ENCODE measurements at places on chromosomes 2 and 18. TPM values are rescaled to one million over a fixed set of nuclear protein-coding genes. Genes with fewer than 3 reads are reported as not detected.

CPLX4 gene
- total RNA-seq, result not detected

PAPOLG gene
- 6.6 TPM for total RNA-seq

ST8SIA3 gene
- total RNA-seq, result not detected

LYPD6B gene
- 21.3 TPM for total RNA-seq

UGT1A4 gene
- total RNA-seq, result not detected

OSBPL6 gene
- total RNA-seq, result 3.4 TPM

STARD6 gene
- total RNA-seq, result not detected

KCNIP3 gene
- total RNA-seq, result not detected

NYAP2 gene
- not detected for total RNA-seq

GRCh38 chr2:44579115-44579836 lies 217.5 kb downstream of the CAMKMT start:
- no peak for DNase-seq

DNA sequence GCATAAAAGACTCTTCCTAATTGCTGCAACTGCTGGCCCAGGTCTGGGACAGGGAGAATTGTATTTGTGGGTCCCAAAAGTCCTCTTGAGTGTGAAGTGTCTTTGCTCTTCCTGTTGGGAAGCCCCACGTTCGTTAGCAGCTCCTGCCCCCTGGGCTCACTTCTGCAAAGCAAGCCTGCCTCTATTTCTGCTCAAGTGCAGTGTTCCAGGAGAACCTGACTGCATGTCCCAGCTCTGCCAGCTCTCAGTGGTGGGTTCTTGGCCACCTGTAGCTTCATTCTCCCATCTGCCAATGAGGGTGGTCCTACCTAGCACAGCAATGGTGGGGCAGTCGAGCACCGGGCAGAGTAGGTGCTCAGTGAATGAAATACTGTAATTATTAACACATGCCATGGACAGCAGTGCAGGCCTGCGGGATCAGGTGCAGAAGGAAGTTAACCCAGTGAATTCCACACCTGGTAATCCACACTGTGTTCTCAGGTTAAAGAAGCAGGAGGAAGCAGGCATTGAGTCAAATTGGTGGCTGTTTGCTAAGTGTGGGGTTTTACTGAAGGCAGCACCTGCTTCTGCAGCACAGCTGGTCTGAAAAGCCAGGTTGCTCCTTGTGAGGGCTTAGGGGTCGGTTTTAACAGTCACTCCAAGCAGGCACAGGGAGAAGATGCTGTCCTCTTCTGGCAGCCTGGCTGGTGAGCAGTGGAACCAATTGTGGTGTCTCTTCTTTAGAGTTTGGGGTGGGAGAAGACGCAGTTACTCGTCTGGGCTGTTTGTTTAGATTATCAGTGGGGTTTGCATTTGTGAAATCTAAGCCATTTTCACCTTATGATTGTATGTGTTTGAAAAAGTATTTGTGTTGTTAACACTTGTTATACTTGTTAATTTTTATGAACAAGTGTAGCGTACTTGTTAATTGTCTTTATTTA lies 54.3 kb downstream of the DGKD start:
- peak; percentile 30 for DNase-seq

DNA sequence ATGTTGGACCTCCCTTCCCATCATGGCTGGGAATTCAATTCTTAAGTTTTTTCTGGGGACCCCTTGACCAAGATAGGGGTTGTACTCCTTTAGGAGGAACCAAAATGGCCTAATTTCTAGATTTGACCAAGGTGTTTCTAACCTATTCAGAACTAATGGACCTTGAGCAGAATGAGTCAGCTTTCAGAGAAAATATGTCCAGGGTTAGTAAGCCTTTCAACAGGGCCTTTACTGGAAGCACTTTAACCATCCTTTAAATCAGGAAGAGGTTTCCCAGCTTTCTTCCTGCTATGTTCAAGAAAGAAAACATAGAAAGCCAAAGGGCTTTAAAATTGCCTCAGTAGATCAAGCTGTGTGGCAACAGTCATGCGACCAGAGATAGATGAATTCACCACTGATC lies 1184.9 kb upstream of the ACVR2A start:
- DNase-seq, result no peak

DNA sequence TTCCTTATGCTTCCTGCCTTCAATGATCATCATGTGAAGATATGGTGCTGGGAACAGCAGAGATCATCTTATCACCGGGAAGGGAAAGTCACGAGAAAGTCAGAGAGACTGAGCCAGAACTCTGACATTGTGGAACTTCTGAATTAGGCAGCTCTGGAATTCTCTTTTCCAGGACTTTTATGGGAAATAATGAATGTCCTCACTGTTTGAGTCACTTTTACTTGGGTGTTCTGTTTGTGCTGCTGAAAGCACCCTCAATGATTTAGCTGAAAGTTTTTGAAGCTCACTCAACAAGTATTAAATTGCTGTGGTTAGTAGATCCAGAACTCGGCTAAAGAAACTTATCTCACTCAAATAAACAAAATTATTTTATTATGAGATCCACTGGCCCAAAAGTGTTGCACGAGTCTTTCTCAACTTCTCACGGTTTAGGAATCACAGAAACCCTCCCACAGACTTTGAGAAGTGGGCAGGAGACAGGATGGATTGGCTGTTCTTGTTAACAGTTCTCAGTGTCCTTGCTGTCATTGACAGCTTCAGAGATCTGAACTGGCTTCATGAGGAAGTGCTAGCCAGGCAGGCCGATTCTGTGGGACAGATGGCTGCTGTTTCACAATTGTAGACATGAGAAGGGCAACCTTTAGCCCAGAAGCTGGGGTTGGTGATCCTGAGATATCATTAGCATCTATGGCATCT lies 26.4 kb upstream of the ATRAID start:
- no peak for DNase-seq

GRCh38 chr18:40904295-40904694 lies 1050.7 kb upstream of the PIK3C3 start:
- DNase-seq, result peak; percentile 32

DNA sequence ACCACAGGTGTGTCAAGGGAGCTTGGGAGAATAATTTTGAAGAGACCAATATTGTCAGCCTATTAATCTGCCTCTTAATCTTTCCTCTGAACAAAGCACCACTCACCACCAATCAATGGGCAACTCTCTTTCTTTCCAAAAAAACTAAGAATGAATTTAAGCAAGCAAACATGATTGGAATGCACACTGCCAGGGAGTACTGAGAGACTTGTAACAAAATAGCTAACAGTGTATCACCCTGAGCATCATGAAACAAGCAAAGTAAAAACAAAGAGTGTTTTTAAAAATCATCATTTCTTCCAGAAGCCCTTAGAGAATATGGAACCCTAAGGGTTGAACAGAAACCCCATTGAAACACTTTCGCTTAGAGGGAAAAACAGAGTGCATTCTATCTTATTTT lies 299.7 kb downstream of the DSEL start:
- no peak for DNase-seq

GRCh38 chr18:13265008-13265910 lies 46.7 kb downstream of the LDLRAD4 start:
- DNase-seq, result no peak

DNA sequence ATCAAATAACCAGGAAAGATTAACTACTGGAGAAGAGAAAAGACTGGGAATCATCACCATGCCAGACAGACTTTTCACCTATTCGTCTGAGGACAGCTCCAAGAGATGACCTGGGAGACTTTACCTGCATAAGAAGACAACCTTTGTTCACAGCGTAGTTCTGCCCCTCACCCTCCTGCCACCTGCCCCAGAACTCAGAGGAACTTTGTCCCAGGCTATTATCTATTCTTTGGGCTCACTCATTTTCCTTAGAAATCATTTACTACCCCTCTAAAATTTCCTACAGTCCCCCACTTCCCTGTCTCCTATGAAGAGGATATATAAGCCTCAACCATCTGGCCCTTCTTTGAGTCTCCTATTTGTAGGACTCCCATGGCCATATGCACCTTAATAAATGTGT lies 19.3 kb upstream of the COPS8 start:
- no peak for DNase-seq

DNA sequence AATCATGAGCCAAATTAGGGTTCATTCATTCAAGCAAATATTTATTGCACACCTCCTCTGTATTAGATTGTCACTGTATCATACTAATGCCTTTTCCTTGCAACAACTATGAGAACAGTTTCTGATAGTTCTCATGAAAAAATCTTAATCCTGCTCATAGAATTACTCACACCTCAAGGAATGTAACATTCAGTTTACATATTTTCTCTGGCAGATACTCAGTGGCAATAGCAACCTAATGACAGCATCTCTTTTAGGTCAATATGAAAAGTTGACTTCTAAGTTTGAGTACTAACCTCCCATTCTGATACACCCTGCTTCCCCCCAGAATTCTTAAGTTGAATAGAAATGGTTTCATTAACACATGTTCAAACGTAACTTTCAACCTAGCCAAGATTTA lies 132.0 kb downstream of the VWC2L start:
- no peak for DNase-seq

- DNase-seq, result no peak
Measured at GRCh38 chr2:98543214-98543613, 65.1 kb downstream of the COA5 start.

- DNase-seq, result no peak
Measured at GRCh38 chr18:23583071-23583865, 3.0 kb downstream of the NPC1 start.

- no peak for DNase-seq
Measured at GRCh38 chr2:150371044-150371818, 116.2 kb downstream of the RND3 start.

GRCh38 chr18:22355598-22355997 lies 62.1 kb downstream of the CTAGE1 start:
- DNase-seq, result no peak

GRCh38 chr2:183253441-183254130 lies 129.3 kb downstream of the NUP35 start:
- DNase-seq, result no peak

GRCh38 chr18:42756214-42756613 lies 359.3 kb downstream of the RIT2 start:
- no peak for DNase-seq

GRCh38 chr2:196399722-196400691 lies 228.6 kb upstream of the STK17B start:
- DNase-seq, result peak; percentile 33

GRCh38 chr2:196607073-196607472 lies 32.4 kb upstream of the CCDC150 start:
- DNase-seq, result no peak

DNA sequence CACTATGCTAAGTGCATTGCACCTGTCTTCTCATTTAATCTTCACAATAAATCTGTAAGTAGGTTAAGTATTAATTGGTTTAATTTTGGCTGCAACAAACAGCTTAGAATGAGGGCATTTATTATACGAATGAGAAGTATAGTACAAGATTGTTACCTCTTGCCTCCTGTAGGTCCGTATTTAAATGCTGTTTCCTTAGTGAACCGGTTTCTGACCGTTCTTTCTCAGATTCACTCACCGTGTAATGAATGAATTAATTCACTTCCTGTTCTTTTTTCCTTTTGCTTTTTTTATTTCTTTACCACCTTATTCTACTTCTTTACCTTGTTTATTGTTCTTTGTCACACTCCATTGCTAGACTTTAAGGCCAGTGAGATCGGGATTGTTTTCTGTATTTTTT lies 153.8 kb upstream of the RASGRP3 start:
- no peak for DNase-seq

GRCh38 chr2:109364217-109364616 lies 235.2 kb downstream of the SH3RF3 start:
- DNase-seq, result no peak

DNA sequence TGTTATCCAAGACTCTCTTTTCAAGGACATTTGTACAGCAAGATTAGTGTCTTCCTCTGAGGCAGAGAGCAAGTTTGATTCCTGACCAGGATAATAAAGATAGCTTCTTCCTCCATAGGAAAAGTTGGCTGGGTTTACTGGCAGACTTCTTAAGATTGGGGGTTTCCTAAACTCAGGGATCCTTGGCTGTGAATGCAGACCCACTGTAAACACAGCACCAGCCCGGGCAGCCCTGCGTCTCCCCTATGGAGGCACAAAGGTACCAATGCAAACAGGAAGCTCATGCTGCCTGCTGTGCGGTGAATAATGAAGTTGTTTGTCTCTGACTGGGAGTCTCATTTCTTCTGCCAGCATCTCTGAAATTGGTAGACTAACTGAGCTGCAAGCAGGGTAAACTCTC lies 96.2 kb upstream of the ARHGAP28 start:
- DNase-seq, result no peak

DNA sequence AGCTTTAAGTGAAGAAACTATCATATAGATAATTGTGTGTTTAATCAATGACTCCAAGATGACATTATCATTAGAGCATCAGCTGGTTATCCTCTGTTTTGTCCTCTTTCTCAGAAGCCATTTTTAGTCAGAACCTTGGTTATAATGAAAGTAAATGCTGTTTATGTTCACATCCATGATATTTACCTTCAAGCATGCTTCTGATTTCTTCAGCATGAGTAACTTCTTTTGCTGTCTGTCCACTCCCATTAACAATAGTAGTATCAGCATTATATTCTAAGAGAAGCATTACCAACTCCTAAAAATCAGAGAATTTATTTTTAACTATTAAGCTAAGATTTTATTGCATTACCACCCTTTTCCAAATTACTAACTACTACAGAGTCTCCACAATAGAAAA lies 56.3 kb downstream of the OSBPL1A start:
- DNase-seq, result no peak

- no peak for DNase-seq
Measured at GRCh38 chr2:146821836-146822316, 1023.0 kb upstream of the ACVR2A start.

- DNase-seq, result peak; percentile 58
Measured at GRCh38 chr18:28041366-28041765, 135.6 kb downstream of the CDH2 start.

DNA sequence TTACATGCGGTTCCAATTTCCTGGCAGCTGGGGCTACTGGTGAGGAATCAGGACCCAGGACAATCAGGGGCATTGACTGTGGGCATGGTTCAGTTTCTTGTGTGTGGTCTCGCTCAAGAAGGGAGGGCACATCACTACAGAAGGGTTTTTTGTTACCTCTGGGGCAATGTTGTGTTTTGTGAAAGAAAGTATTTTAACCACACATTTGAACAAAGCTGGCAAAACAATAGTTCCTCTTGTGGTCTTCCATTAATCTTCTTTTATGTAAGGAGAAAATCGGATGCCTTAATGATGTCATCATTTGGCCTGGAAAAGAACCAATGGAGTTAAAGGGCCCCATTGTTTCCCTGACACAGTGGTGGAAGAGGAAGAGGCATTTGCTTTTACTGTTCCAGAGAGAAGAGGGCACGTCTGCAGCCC lies 197.4 kb downstream of the SH3BP4 start:
- no peak for DNase-seq

DNA sequence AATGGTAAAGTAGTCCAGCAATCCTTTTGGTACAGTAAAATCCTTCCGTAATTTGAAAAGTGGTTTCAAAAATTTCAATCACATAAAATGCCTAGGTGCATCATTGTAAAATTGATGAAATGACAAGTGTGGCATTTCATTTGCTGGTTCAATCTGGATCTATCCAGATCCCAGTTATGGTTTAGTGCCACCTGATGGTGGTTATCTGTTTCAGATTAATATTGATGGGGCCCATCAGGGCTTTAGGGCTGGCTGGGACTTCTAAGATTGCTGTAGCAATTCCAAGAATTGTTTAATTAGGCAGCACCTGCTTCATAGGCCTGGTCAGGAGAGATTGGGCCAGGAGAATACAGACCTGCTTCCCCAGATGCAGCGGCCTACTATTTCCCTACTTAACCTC lies 55.5 kb upstream of the PIK3C3 start:
- DNase-seq, result no peak

Data from G401 (cell line).